Uterus (tissue), 4 donors: ENCODE measurements at places on chromosomes 6 and 20. TPM values are rescaled to one million over a fixed set of nuclear protein-coding genes. Genes with fewer than 3 reads are reported as not detected.

GRCh38 chr6:33023536-33023935 is 14.1 kb upstream of the HLA-DOA start:
- H3K4me3 ChIP-seq, result no peak overlapping the region
- H3K36me3 ChIP-seq, result no peaks in the 10 kb centered on the region
- H3K4me1 ChIP-seq, result no peaks in the 10 kb centered on the region
- no peak overlapping the region for H3K27ac ChIP-seq

GRCh38 chr6:12182676-12183075 is 107.5 kb upstream of the EDN1 start:
- no peaks in the 10 kb centered on the region for H3K27me3 ChIP-seq
- H3K4me1 ChIP-seq, result no peaks in the 10 kb centered on the region
- H3K4me3 ChIP-seq, result no peak overlapping the region

KHDC1L gene
- 0.83 TPM for total RNA-seq

EEF1A2 gene
- total RNA-seq, result not detected

FITM2 gene
- 9.8 TPM for total RNA-seq

DNA sequence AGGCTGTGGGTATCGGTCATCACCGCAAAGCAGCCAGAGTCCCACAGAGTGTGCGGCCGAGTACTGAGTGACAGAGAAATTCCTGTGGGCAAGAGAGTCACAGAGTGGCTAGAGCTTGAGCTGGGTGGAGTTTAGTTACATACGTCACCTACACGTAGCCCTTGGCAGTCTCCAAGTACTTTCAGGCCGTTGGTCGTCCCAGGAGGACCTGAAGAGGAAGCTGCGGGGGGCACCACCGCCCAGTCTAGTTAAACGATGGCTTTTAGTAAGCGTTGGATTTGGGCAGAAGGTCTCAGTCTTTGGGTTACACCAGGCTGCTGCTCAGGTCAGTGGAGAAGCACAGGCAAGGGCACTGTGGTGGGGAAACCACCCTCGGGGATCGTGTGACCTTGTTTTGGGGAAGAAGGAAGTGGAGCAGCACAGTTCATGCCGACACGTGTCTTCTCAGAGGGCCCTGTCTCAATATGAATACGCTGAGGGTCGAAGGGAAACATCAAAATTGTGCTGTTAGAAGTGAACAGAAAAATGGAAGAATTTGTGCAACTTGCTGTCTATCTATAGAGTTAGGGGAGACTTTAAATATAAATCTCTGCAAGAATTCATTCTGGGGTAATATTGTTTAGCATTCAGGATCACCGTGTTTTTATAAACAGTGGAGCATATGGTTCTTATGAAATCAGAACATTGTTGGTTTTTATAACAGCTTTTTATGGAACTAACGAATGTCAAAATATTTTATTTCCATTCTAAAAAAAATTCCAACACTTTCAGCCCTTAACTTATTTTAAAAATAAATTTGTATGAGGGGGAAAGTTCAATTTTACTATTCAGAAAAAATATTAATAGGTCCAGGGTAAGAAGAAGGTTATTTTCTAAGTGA is 28.6 kb downstream of the KIF25 start:
- no peak overlapping the region for H3K4me3 ChIP-seq
- H3K27ac ChIP-seq, result no peak overlapping the region
- H3K36me3 ChIP-seq, result no peaks in the 10 kb centered on the region
- no peak for DNase-seq
- no peaks in the 10 kb centered on the region for H3K4me1 ChIP-seq
